ENCODE measurements at places on chromosomes 6 and 20.

DNA sequence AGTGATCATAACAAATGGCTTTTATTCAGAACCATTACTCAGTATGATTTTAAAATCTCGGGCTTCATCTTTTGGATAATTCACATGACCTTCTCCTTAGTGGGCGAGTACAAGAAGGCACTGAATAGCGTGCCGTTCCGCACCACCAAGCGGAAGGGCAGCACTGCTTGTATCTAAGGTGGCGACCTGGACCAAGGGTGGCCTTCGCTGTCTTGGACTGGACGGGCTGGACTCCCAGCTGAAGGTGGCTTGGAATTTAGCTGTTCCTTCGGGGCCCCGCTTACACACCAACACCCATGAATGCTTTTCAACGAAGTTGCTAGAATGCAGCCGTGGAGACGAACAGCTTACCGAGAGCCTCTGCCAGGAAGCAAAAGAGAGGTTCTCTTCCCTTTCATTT, 168.6 kb upstream of the AGPAT4 start:
- DNase-seq: no peak

GRCh38 chr6:133833949-133834359, 55.0 kb upstream of the TCF21 start:
- DNase-seq: no peak

- peak; percentile 88 for DNase-seq
These were observed at the start of gene ATAT1 for GRCh38 chr6:30626484-30627366. ATAT1 (plus strand) TSS chr6:30626874.

- no peak for DNase-seq
These were observed 35.3 kb upstream of the PAX1 start for GRCh38 chr20:21670126-21670525.

GRCh38 chr20:51554538-51555165, 12.1 kb upstream of the NFATC2 start:
- DNase-seq: no peak

GRCh38 chr6:132937466-132937906, 123.1 kb downstream of the RPS12 start:
- no peak for DNase-seq

GRCh38 chr6:6582131-6582530, 6.4 kb upstream of the LY86 start:
- DNase-seq: no peak

Measured in C1 segment of cervical spinal cord (tissue), 14 donors.